ENCODE measurements at places on chromosomes 1 and 21.

GRCh38 chr1:156726549-156727226 lies 1.6 kb upstream of the METTL25B start:
- DNase-seq = no peak

DNA sequence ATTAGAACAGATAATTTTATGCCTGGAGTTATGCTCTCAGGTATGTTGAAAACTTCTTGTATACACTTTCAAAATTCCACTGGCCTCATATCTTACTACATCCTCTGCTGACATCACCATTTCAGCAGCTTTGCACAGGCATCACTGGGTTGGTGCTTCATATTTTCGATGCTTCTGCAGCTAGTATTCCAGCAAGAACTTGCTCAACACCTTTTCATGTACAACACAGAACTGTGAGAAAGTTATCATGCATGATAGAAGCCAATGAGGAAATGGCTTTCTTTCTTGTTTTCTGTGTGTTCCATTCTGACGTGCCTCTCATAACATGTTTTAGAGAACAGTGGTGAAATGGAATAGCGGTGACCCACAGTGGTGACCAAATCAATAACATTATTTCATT lies 5.1 kb upstream of the GBP5 start:
- no peak for DNase-seq

- no peak for DNase-seq
These were observed 14.8 kb upstream of the TMEM222 start for GRCh38 chr1:27306892-27307761.

DNA sequence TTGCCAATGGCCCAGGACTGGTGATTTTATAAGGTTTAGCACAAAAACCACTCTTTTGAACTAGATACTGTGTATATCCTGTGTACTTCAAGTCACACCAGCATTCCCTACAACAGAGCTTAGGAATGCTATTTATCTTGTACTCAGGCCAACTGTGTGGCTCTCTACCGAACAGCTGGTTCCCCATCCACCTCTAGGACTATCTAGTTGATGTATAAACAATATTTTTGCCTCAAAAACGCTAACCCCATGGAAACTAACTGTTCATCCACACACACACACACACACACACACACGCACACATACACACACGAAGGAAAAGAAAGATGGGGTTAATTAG lies 28.7 kb upstream of the SLC45A3 start:
- DNase-seq = no peak

Measured in muscle of back (tissue), 13 donors.